DMS79 treated with DMSO at 0.1 percent for 48 hours (cell line): ENCODE measurements at places on chromosomes 5 and 9.
A peak's percentile ranks its signal among the peaks of the same experiment; 100 is the strongest.

GRCh38 chr9:6819112-6819511 lies 61.3 kb downstream of the KDM4C start:
- no peak for DNase-seq

- DNase-seq: no peak
These were observed 20.4 kb upstream of the DELE1 start for GRCh38 chr5:141903261-141903660.

GRCh38 chr5:78553580-78554353 lies 94.8 kb downstream of the LHFPL2 start:
- DNase-seq: no peak

DNA sequence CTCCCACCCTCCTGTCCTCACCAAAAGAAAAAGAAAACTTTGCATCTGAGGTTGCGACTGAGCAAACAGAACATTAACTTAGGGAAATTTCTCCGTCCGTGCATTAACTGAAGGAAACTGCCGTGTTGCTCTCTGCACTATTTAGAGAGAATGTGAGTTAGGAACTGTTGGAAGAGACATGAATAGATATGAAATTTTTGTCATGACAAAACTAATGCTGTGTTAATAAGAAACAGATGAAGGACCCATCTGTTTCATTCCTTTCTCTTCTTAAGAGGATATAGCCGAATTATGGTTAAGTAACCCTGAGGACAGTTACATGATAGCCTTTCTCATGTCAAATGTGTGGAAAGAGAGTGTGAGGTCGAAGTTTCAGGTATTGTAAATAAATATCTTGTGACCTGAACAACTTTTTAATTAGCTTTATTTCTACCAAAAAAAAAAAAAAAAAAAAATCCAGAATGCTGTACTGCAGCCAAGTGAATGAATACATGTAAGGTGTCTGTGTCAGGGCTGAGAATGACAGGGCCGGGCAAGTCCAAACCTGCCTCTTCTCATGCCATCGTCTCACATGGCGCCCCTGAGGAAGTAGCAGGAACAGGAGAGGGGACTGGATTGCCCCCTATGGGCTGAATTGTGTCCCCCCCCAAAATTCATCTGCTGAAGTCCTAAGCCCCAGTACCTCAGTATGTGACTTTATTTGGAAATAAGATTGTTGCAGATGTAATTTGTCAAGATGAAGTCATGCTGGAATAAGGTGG lies 35.6 kb upstream of the ANKRD33B start:
- DNase-seq: peak; percentile 5

DNA sequence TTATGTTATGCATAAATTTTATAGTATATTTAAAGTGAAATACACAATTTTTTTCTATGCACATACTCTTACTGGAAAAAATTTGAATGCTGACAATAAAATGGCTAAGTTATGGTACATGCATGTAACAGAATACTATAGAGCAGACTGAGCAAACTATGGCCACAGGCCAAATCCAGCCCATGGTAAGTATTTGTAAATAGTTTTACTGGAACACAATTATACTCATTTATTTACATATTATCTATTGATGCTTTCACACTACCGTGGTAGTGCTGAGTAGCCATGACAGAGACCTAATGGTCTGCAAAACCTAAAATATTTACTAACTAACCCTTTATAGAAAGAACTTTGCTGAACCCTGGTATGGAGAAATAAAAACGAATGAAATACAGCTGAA lies 45.7 kb downstream of the TEX10 start:
- no peak for DNase-seq

DNA sequence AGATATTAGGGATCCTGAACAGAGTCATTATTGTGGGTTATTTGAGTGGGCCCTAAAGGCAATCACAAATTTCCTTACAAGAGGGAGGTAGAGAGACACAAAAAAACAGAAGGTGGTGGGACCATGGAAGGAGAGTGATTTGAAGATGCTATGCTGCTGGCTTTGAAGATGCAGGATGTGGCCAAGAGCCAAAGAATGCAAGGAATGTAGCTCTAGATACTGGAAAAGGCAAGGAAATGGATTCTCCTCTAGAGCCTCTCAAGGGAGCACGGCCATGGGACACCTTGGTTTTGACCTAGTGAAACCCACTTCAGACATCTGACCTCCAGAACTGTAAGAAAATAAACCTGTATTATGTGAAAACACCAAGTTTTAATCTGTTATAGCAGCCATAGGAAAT lies 53.8 kb downstream of the TTC39B start:
- DNase-seq: no peak

- no peak for DNase-seq
These were observed 157.7 kb downstream of the CEP120 start for GRCh38 chr5:123265551-123265950.

DNA sequence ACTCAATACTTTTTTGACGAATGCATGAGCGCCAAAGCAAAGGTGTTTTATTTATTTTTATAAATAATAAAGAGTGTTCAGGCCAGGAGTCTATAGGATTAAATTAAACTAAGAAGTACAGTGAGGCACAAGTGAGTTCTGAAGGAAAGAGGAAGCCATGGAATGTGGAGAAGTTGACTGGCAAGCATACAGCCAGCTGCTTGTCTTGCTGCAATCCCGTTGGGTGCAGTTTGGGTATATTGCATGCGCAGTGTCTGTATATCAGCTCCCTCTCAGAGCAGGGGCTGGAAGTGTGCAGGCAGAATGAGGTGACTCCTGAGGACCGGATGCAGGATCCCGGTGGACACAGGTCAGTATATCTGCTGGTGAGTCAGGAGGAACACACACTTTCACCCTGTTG lies 315.6 kb downstream of the ZSWIM6 start:
- no peak for DNase-seq

GRCh38 chr9:6072865-6073264 lies 57.4 kb upstream of the RANBP6 start:
- no peak for DNase-seq

DNA sequence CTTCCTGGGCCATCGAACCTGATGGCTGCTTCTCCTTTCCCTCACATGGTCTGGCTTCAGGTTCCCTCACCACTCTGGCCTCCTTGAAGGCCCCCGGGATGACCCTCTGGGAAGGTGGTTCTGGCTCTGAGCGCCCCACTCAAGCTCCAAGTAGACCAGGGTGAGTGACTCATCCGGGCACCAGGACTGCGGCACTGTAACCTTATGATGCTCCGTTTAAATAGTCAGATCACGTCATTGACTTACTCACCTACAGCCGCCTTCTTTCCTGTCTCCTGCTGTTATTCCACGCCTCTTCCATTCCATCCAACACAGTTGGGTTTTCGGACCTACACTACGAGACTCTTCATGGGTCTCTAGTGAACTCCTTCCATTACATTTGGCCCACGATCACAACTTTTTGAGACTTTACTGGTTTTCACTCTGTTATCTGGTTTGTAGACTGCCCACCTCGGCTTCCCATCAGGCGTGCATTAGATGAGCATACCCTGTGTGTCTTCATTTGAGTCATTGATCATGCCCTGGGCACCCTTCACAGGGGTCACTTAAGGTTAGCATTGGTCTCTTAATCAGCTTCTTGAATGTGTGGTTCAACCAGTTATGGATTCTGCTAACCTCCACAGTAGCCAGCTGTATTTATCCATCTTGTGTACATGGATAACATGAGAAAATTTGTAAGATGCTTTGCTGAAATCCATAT lies 138.8 kb upstream of the LMX1B start:
- no peak for DNase-seq

GRCh38 chr9:32247168-32247567 lies 137.3 kb upstream of the ACO1 start:
- no peak for DNase-seq

DNA sequence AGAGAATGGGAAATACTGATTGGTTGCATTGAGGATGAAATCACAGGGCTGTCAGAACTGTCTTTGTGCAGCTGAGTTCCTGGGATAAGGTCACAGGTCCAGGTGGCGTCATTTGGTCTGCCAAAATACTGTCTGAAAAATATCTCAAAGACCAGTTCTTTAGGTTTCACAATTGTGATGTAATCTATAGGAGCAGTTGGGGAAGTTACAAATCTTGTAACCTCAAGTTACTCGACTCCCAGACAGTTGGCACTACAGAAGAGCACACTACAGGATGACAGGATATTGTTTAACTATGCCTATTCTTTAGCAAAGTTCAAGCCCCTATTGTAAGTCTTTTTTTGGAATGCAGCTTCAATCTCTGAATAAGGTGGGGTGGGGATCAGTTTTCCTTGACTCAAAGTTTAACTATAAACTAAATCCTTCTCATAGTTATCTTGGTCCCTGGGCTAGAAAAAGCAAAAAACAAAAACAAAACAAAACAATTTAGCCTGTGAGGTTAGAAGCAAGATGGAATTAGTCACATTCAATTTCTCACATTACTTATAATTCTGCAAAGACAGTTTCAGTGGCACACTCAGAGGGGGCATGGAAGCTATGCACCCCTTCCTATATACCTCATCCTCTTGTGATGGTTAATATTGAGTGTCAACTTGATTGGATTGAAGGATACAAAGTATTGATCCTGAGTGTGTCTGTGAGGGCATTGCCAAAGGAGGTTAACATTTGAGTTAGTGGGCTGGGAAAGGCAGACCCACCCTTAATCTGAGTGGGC lies 276.0 kb downstream of the AUH start:
- no peak for DNase-seq

GRCh38 chr5:90368454-90369246 lies 40.9 kb downstream of the CETN3 start:
- no peak for DNase-seq

GRCh38 chr5:127621601-127622325 lies 27.1 kb upstream of the CTXN3 start:
- no peak for DNase-seq

DNA sequence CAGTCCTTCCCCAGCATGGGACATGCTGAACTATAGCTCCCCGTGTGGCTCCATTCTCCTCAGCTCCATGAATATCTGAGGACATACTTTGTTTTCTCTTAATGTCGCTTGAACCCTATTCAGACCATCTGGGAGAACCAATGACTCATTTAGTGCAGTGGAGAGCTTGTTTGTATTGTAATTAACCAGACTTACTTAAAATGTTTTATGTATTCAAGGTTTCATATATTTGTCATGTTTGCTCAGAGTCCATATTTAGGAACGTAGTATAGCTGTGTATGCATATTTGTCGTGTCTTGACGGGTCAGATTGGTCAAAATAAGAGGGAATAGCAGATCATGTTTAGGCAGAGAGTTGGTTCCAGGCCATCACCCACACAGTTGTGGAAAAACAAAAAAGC lies 150.1 kb upstream of the NTRK2 start:
- no peak for DNase-seq

DNA sequence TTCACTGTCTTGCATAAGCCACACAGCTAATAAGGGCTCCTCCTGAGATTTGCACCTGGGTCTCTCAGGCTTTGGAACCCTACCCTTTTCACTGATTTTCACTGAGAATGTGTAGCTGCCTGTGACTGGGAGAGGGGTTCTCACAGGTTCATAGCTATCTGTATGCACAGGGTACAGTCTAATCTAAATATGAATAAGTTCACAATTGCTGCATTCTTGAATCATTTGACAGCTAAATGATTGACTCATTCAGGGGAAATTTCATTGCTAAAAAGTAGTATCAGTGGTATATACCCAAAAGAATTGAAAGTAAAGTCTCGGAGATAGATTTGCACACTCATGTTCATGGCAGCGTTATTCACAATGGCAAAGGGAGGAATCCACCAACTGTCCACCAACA lies 140.7 kb downstream of the BOD1 start:
- DNase-seq: no peak

DNA sequence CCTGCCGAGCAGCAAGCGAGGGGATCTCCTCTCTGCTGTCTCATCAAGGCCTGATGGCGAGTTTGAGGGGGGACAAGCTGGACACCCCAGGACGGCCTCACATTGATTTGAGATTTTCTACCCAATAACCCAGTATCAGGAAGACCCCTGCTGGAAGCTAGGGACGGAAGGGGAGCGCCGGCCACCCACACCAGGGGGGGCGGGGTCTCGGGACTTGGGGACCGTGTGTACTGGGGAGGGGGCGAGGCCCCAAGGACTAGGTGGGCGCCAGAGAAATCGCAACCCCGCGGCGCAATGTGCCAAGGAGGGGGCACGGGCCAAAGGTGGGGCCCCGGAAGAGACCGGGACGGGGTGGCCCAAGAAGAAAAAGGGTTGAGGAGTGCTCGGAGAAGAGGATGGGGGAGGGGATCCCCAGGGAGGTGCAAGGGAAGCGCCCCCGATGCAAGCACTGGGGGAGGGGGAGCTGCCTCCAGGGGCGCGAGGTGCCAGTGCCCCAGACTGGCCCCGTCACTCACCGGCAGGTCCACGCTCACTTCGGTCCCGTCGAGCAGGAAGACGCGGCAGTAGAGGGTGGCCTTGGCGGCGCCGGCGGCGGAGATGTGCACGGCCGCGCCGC lies 1.1 kb downstream of the EPB41L4B start:
- no peak for DNase-seq

DNA sequence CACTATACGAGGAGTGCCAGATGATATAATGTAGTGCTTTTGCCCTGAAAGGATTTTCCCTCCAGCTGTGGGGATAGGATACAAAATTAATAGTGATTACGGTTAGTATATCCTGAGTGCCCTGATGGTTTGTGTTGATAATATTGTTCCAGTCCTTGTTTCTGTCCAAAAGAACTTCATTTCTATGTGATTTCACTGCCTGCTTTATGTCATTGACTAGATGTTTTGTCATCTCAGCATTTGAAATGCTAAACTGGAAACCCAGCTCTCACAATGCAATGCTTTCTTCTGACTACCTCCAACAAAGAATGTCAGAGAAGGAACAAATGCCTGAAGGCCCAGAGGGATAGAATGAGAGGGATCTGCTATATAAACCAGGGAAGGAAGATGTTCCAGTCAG lies 177.8 kb downstream of the NIPBL start:
- no peak for DNase-seq

DNA sequence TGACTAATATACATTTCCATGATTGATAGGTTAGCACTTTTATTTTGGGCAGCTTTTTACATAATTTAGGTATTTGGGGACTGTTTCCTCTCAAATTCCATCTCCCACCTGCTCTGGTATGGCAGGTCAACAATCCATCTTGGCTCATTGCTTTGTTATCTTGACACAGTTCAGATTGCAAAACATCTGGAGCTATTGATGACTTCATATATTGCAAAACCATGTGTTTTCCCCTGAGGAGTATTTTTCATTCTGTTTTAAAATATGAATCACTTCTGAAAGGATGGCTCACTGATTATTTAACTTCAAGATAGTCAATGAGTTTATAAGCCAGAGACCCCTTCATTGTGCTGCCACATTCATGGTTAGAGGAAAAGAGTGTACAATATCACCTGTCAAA lies 1206.0 kb upstream of the C9orf72 start:
- DNase-seq: no peak

DNA sequence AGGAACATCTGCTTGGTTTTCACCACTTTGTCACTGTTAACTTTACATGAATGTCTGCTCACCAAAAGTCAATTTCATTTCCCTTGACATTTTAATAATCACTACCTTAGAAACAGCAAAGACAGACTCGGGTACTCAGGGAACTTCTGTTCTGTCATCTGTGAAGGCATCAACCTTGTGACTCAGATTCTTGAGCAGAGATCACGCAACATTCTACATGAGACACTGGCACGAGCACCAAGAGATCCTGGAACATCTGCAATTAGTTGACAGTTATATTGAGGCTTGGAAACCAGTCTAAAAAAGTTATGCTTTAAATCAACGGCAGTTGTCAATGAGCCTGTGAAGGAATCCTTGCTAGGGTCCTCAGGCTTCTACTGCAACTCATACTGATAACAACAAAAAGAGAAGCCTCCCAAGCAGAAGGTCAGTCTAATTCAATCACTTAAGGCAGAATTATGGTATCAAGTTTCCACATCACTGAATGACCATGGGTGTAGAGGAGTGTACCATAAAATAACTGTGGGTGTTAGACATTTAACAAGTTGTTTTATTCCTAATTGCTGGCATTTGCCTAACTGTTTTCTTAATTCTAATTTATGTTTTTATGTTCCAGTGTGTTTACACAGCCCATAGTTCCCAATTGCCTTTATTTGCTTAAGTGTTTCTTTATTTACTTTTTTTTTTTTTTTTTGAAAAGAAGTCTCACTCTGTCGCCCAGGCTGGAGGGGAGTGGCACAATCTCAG lies 3.3 kb upstream of the PBX3 start:
- no peak for DNase-seq
